Right lung (tissue), 10 donors: ENCODE measurements at places on chromosomes 2 and 18.

DNA sequence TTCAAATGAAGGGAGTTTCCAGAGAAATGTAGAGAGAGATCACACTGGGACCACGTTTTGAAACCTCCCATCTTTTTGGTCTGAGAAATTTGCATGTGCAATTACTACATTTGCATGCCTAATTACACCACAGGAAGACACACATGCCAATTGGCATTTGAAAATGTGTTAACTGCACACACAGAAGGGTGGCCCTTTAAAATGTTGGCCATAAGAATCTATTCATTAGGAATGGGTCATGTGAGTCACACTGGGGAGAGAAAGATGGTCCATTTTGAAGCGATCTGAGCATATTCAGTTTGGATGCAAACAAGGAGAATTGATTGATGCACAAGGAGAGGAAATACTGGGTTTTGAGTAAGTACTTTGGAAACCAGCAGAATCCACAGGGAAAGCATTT is 1407.1 kb upstream of the ACVR2A start:
- no peak for DNase-seq

DNA sequence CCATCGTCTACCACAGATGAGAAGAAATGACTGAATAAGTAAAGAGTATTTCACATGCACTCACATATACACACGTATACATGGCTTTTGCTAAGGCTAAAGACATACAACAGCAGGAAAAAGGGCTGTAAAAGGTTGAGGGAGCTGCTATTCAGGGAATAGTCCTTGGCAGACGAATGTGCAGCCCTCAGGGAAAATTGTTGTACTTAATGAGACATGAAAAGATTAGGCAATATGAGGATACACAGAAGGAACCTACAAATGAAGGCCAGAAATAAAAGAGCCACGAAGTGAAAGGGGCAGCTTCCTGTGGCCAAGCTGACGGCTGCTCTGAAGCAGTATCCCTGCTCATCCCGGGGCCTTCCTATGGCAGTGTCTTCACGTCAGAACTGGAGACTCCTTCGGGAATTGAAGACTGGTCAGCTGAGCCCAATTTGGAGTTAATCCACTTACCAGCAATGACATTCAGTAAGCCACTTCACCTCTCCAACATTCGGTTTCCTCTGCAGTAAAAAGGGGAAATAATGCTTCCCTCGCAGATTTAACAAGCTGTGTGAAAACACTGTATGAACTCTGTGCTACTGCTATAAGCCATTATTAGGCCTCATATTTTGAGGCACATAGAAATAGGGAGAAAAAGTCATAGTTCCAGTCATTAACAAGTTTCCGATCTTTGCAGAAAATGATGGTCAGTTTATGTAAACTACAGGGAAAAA is 221.8 kb downstream of the STK39 start:
- DNase-seq, result no peak

- DNase-seq, result no peak
These were observed 61.3 kb downstream of the CYBRD1 start for GRCh38 chr2:171583566-171583965.

DNA sequence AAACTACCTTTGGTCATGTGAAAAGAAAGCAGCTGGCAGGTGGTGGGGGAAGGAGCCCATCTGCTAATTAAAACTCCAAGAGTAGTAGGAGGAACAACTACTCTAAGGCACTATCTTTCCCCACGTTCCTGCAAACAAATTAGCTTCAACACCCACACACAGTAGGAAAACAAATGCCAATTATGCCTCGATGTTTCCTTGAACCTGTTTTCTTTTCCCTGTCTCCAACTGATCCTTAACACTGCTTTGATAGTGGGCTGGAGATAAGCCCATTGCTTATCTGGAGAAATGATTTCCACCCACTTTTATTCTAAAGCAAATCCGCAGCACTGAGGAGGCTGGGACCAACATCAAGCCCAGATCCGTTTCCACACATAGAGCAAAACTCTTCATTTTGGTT is 36.0 kb downstream of the DDX18 start:
- DNase-seq, result no peak

GRCh38 chr2:198438331-198438730 is 633.9 kb downstream of the PLCL1 start:
- DNase-seq, result no peak

GRCh38 chr2:142681952-142682351 is 195.5 kb upstream of the KYNU start:
- DNase-seq, result no peak

GRCh38 chr2:120677696-120678247 is 57.9 kb upstream of the GLI2 start:
- DNase-seq, result no peak

- DNase-seq, result no peak
These were observed 39.5 kb downstream of the SDC1 start for GRCh38 chr2:20185176-20186022.

DNA sequence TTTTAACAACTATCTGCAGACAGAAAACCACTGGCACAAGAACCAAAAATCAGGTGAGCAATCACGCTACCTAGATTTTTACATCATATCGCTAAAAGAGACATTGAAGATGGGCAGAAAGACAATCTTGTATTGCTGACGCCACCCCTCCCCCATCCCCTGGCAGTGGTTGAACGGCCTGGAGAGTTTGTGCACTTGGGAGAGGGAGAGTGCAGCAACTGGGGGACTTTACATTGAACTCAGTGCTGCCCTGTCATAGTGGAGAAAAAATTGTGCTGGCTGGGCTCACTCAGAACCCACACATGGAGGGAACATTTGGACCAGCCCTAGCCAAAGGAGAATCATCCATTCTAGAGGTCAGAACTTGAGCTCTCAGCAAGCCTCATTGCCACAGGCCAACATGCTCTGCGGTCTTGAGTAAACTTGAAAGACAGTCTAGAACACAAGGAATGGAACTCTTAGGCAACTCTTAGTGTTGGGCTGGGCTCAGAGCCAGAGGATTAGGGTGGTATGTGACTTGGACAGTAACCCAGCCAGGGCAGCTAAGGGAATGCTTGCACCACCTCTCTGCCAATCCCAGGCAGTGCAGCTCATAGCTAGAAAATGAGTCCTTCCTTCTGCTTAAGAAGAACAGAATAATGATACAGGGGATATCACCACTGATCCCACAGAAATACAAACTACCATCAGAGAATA is 220.0 kb upstream of the CYP26B1 start:
- DNase-seq, result no peak
